Upper lobe of right lung (tissue), 1 donor: ENCODE measurements at places on chromosomes 1 and 21. TPM values are rescaled to one million over a fixed set of nuclear protein-coding genes. Genes with fewer than 3 reads are reported as not detected.
A peak's percentile ranks its signal among the peaks of the same experiment; 100 is the strongest.

CHAF1B gene
- total RNA-seq: 0.67 TPM

RNU1-1 gene
- 6,622 TPM for total RNA-seq

HRNR gene
- total RNA-seq: not detected

GJA9 gene
- not detected for total RNA-seq

SMCP gene
- not detected for total RNA-seq

- no peaks in the 10 kb centered on the region for H3K4me1 ChIP-seq
- DNase-seq: no peak
- H3K27ac ChIP-seq: no peak overlapping the region
- H3K36me3 ChIP-seq: no peaks in the 10 kb centered on the region
- no peak overlapping the region for H3K4me3 ChIP-seq
- no peaks in the 10 kb centered on the region for H3K27me3 ChIP-seq
Observed at GRCh38 chr1:157639800-157640199, 41.9 kb upstream of the FCRL4 start.

- no peaks in the 10 kb centered on the region for H3K4me1 ChIP-seq
- DNase-seq: no peak
- H3K27me3 ChIP-seq: no peaks in the 10 kb centered on the region
- H3K27ac ChIP-seq: no peak overlapping the region
- H3K4me3 ChIP-seq: no peak overlapping the region
- peaks cover 33% of the 10 kb centered on the region for H3K36me3 ChIP-seq
Observed at GRCh38 chr1:185170291-185170848, 13.4 kb downstream of the SWT1 start.

DNA sequence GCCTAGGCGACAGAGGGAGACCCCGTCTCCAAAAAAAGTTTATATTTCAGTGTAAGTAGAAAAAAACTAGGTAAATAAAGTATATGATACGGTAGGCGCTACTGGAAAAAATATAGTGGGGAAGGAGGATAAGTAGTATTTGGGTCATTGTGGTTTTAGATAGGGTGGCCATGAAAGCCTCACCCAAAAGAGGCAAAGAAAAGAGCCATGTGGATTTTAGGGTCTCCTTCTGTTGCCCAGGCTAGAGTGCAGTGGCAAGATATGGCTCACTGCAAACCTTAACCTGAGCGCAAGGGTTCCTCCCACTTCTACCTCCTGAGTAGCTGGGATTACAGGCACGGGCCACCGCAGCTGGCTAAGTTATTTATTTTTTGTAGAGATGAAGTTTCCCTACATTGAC, 17.1 kb downstream of the LEPR start:
- H3K27me3 ChIP-seq: no peaks in the 10 kb centered on the region
- peaks cover 20% of the 10 kb centered on the region for H3K36me3 ChIP-seq
- H3K4me1 ChIP-seq: no peaks in the 10 kb centered on the region

DNA sequence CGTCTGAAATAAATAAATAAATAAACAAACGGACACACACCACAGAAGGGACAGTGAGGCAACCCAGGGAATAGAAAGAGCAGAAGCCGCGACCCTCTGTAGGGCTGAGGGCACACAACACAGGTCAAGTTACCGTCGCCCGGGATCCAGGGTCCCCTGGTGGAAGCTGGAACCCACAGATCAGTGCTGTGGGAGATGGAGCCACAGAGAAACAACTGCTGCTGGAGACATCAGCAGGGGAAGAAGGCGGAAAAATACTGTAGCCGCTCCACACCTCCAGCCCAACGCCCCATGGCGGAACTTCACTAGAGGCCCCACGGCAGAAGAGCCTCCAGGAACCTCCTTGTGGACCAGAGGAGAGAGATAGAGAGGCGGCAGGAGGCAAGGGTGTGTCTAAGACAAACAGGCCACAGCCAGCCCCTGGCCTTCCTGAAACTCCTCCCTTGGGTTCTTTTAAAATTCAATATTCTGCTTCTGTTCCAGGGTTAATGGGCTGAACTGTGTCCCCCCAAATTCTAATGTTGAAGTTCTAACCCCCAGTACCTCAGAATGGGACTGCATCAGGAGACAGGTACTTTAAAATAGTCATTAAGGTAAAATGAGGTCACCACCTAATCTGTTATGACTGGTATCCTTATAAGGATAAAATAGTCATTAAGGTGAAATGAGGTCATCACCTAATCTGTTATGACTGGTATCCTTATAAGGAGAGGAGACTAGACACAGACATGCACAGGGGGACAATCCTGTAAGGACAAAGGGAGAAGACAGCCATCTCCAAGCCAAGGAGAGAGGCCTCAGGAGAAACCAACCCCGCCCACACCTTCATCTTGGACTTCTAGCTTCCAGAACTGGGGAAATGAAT, 7.7 kb upstream of the HLCS start:
- no peaks in the 10 kb centered on the region for H3K27me3 ChIP-seq
- H3K4me1 ChIP-seq: peaks cover 14% of the 10 kb centered on the region
- H3K4me3 ChIP-seq: no peak overlapping the region
- DNase-seq: no peak
- H3K27ac ChIP-seq: no peak overlapping the region
- H3K36me3 ChIP-seq: no peaks in the 10 kb centered on the region

GRCh38 chr1:32761253-32761877, 55.8 kb downstream of the YARS1 start:
- peaks cover 42% of the 10 kb centered on the region for H3K4me1 ChIP-seq
- no peaks in the 10 kb centered on the region for H3K36me3 ChIP-seq
- peak; percentile 80 for DNase-seq
- no peaks in the 10 kb centered on the region for H3K27me3 ChIP-seq
- peak overlapping the region; percentile 85 for H3K27ac ChIP-seq

DNA sequence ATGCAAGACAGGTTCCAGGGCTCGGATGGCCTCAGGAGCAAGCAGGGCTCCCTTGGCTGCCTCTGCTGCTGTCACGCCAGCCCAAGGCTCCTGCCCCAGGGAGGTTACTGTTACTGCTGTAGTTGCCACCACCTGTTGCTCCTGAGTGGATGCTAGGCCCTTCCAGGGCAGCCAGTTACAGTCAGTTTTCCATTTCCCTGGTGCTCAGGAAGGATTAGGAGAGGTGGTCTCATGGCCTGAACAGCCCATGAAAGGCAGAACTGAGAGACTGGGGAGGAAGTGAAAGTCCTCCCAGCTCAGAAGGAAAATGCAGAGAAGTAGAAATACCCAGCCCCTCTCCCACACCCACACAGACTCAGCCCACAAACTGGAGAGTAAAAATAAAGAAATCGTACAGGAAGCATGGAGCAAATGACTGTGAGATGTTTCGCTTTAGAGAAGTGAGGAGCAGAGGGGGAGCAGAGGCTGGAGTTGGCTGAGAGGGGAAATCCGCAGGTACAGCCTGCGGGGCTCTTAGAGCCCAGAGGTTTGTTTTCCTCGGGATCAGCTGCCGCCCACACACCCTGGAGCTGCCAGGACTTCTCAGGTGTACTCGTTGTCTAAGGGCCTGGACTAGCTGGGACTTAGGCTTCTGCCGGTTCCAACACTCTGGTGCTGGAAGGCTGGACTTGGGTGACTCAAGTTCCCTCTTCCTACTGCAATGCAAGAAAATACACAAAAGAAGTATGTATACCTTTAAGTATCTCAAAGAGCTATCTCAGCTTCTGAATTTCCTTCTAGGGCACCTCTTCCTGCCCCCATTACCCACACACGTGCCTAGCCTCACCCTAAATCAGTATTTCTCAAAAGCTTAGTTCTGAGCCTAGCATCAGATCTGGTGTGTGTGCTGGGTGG, 2.3 kb downstream of the IL6R start:
- H3K27me3 ChIP-seq: no peaks in the 10 kb centered on the region
- peaks cover 55% of the 10 kb centered on the region for H3K4me1 ChIP-seq
- DNase-seq: peak; percentile 87
- peak overlapping the region; percentile 99 for H3K27ac ChIP-seq
- no peaks in the 10 kb centered on the region for H3K36me3 ChIP-seq
- H3K4me3 ChIP-seq: peak overlapping the region; percentile 72
